ENCODE measurements at places on chromosomes 12 and 14.

DNA sequence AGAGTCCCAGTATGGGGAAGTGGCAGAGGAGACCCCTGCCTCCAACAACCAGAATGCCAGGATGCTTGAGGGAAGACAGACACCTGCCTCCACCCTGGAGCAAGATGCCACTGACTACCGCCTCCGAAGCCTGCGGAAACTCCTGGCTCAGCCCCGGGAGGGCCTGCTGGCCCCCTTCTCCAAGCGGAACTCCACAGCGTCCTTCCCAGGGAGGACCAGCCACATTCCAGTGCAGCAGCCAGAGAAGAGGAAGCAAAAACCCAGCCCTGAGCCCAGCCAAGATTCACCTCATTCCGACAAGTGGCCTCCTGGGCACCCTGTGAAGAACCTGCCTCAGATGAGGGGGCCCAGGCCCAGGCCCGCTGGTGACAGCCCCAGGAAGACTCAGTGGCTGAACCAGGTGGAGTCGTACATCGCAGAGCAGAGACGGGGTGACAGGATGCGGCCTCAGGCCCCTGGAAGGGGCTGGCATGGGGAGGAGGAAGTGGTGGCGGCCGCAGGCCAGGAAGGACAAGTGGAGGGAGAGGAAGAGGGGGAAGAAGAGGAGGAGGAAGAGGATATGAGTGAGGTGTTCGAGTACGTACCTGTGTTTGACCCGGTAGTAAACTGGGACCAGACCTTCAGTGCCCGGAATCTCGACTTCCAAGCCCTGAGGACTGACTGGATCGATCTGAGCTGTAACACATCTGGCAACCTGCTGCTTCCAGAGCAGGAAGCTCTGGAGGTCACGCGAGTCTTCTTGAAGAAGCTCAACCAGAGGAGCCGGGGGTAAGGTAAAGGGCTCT lies 93.7 kb downstream of the B4GALNT3 start:
- no peak for DNase-seq

- no peak for DNase-seq
Measured at GRCh38 chr12:95169368-95169767, 47.9 kb downstream of the FGD6 start.

DNA sequence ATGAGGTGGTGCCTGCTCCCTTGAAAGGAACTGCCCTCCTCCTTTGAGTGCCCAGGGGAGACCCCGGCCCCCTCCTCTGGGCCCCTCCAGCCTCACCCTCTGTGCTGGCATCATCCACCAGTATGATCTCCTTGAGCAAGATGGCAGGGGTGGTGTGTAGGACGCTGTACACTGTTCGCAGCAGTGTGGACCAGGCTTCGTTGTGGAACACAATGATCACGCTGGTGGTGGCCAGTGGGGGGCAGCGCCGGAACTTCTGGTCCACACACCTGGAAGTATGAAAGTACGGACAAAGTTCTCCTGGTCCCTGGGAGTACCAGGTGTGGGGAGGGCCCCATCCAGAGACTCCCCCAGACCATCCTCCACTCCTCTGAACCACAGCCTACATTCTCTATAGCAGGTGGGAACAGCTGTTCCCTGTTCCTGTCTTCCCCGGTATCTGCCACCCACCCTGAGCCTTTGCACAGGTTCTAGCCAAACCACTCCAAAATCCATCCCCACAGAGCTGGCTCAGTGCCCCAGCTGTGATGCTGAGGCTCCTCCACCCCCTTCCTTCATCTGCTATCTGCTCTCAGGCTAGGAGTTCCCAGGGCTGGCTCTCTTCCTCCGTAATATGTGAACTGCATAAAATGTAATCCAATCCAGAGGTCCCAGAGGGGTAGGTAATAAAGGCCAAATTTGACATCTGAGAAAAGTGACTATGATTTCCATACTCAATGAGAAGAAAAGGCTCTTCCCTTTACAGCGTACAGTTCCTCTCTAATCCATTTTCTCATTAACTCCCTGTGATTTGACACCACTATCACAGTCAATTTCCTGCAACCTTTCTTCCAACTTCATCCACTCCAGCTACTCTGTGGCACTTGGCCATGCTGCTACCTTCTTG lies 13.9 kb downstream of the GALNT6 start:
- no peak for DNase-seq

- no peak for DNase-seq
Measured at GRCh38 chr14:91416744-91417119, 888 bp downstream of the CCDC88C start.

DNA sequence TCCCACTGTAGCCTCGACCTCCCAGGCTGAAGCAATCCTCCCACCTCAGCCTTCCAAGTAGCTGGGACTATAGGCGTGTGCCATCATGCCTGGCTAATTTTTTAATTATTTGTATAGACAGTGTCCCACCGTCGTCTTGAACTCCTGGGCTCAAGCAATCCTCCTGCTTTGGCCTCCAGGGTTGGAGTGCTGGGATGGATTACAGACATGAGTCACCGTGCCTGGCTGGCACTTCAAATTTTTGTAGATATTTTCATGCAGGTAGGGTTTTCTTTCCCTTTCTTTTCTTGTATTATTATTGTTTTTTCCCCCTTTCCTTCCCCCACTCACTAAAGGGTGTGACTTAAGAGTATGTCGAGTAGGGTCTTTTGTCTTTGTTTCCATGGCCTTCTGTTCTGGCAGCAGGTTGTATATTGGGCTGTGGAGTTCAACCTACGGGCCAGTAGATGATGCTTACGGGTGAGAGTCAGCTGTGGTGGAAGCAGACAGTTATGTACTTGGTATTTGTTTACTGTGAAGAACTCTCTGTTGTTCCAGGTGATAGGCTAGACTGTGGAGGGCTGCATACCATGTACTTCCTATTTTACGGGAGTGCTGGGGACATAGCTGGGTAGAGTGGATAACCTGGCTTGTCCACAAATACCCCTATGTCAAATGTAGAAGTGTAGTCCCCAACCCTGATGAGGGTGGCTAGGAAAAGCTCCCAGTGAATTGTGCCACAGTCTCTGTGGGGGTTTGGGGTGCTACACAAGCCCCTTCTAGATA lies 30.7 kb downstream of the RAD51B start:
- DNase-seq, result no peak

DNA sequence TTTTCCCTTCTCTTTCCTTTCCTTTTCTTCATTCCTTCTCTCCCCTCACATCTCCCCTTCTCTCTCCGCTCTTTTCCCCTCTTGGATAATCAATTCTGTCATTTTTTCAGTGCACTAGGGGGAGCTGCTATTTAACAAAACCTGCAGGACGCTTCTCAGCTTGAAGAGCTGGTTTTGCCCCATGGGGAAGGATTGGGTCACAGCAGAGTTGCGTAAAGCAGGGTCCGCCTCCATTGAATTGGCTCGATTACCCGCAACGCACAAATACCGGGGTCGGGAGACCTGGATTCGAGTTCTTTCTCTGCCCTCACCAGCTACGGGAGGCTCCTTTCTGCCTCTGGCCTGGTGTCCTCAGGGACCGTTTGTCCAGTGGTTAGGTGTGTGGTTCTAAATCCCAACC lies 42.1 kb upstream of the CHGA start:
- no peak for DNase-seq

DNA sequence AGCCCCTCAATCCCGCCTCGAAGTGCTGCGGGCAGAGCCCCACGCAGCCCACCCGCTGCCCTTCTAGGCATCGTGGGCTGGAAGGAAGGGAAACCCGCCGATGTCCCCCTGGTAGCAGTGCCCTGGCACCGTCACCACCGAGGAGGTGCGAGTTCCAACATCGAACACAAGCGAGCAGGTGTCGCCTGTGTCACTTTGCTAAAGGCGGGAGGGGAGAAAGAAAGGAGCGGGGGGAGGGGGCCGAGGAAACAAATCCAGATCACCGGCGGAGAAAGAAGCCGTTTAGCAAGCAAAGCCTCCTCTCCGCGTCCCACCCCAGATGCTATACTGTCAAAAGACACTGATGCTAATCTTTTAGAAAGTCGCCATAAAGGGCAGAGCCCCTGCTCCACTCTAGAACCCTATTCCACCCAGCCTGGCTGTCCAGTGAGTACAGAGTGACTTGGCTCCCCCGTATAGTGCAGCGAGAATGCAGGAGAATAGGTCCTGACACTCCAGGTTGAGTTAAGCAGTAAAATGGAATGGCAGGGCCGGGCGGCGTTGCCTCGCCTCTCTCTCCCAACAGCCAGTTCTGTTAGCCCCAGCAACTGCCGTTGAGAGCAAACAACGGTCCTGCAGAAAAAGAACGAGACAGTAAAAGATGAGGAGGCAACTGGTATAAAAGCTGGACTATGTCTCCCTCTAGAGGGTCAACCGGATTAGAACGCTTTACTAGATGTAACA lies 67.9 kb upstream of the USP15 start:
- peak; percentile 39 for DNase-seq

DNA sequence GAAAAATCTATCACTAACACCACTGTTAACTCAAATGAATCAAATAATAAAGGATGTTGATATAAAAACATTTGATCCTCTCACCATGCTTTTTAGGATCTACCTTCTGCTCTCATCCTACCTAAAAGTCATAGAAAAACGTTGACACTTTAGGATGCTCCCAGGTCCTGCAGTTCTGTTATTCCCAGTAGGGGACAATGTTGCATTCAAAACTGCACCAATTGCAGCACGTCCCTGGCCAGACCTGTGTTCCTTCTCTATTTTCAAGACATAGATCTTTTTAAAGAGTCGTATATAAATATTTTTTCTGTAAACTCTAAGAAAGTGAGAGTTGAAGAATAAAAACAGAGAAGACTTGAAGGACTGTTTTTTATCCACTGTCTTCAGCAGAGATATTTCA lies 8.8 kb downstream of the AICDA start:
- no peak for DNase-seq

GRCh38 chr12:65868133-65868705 lies 43.9 kb downstream of the HMGA2 start:
- DNase-seq, result no peak

- DNase-seq, result no peak
Measured at GRCh38 chr14:99572173-99572999, 31.6 kb downstream of the CCDC85C start.

GRCh38 chr14:93759719-93760307 lies 28.5 kb downstream of the PRIMA1 start:
- no peak for DNase-seq

- no peak for DNase-seq
Measured at GRCh38 chr14:72742838-72743195, 151.1 kb downstream of the DPF3 start.

GRCh38 chr12:111366075-111366474 lies 2.8 kb downstream of the PHETA1 start:
- no peak for DNase-seq

DNA sequence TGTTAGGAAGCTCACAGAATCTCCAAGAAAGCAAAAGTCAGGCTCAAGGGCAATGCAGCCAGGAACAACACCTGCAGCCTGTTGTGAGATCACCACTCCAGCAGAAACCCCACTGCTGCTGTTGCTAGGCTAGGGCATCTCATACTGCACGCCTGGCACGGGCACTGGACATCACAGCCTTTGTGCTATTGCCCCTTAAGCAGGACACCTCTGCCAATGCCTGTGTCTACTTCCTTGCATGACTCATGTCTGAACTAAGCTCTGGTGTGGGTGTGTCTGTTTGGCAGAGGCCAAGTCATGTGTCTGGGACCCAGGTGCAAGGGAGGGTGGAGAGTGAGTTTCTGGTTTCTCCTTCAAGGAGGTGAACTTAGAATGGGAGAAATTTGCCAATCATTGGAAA lies 10.0 kb upstream of the DDX47 start:
- DNase-seq, result peak; percentile 30

GRCh38 chr12:113208041-113208934 lies 13.0 kb upstream of the TPCN1 start:
- DNase-seq, result peak; percentile 41

- DNase-seq, result no peak
Measured at GRCh38 chr12:20211541-20211940, 156.8 kb upstream of the PDE3A start.

GRCh38 chr12:78035901-78036606 lies 205.4 kb downstream of the NAV3 start:
- no peak for DNase-seq

DNA sequence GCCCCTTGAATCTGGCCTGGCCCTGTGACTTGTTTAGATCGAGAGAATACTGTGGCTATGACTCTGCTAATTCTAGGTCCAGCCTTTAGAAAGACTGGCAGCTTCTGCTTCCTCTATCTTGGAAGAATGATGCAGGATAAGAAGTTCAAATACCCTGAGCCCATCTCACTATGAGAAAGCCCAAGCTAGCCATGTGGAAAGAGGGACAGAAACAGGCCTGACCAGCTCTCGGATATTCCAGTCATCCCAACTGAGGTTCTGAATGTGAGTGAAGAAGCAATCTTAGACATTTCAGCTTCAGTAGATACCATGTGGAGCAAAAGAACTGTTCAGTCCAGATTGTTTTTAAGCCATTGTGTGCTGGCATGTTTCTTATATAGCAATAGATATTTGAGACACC lies 17.3 kb upstream of the KRR1 start:
- no peak for DNase-seq

- DNase-seq, result no peak
Measured at GRCh38 chr12:115324949-115325593, 641.1 kb upstream of the TBX3 start.

DNA sequence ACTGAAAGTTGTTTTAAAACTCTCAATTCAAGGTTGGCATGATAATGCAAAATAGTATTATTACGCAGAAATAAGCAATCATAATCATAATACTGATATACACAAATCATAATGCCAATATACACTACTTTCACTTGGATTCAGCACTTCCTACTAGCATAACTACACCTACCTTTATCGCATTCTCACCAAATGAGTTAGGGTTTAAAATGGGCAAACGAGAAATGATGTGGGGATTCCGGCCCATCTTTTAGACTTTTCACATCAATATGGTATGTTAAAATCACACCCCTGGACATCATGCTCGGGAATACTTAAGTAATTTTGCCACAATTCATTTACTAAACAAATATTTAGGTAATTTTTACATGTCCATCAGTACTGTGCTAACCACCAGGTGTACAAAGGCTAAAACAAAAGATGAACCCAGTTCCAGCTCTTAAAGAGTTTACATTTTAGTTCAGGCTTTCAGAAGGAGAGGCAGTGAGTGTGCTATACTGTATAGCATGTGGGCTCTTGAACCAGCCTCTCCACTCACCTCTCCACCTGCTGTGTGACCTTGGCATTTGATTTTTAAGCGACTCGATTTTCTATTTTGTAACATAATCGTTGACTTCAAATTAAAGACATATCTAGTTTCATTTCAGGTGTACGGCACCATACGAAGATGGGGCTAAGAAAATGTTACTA lies 1.1 kb upstream of the USP15 start:
- peak; percentile 3 for DNase-seq

- DNase-seq, result no peak
Measured at GRCh38 chr14:53055003-53055402, 98.1 kb downstream of the DDHD1 start.

DNA sequence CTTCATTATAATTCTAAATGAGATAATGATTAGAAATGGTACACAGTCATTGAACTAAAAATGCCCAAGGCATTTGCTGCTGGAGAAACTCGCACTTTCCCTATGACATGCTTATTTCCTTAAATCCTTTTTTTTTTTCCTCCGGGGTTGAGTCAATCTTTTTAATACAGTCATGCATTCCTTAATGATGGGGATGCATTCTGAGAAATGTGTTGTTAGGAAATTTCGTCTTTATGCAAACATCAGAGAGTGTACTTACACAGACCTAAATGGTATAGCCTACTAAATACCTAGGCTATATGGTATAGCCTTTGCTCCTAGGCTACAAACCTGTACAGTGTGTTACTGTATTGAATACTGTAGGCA lies 29.8 kb upstream of the DACT1 start:
- DNase-seq, result no peak

- DNase-seq, result no peak
Measured at GRCh38 chr12:102347811-102348210, 132.6 kb downstream of the IGF1 start.
